ENCODE measurements at places on chromosomes 5 and 9.

DNA sequence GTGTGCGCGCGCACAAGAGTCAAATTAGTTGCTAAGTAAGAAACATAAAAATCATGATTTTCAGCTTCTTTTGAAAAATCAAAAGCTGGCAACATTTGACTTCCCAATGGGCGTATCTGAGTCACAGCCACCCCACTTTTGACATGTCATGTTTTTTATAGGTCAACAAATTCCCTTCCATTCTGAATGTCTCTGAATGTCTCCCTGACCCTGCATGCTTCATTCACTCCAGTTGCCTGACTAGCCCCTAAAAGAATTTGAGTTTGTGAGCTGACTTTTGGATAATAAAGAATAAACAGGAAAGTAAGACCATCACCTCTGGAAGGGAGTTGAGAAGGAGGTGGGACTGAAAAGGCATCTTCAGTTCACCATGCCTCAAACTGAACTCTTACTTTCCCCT, 20.2 kb upstream of the GLIS3 start:
- no peak for DNase-seq

GRCh38 chr9:30058463-30058862, 2326.0 kb upstream of the ACO1 start:
- DNase-seq, result no peak

GRCh38 chr5:5387777-5388176, 34.7 kb upstream of the ICE1 start:
- no peak for DNase-seq

GRCh38 chr5:94040591-94041148, 299.3 kb upstream of the POU5F2 start:
- DNase-seq, result no peak

DNA sequence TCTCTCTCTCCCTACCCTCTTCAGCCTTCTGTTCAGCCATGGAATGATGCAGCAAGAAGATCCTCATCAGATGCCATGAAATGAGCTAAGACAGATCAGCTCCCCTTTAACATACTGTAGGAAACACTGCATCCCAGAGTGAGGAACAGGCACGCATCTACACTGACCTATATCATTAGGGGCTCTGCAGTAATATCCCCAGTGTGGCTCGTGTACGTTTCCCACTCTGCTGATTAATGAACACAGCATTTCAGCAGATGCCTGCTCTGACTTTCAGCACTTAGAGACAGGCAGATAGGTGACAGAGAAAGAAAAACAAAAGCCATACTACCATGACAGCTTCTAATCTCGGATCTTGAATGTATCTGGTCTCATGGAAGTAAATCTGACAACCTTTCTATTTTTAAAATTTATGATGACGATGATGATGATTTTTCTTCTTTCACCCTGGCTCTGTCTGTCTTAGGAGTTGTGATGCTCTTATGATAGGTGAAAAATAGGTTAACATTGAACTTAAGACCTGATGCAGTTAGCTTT, 750.3 kb downstream of the CDH12 start:
- no peak for DNase-seq

DNA sequence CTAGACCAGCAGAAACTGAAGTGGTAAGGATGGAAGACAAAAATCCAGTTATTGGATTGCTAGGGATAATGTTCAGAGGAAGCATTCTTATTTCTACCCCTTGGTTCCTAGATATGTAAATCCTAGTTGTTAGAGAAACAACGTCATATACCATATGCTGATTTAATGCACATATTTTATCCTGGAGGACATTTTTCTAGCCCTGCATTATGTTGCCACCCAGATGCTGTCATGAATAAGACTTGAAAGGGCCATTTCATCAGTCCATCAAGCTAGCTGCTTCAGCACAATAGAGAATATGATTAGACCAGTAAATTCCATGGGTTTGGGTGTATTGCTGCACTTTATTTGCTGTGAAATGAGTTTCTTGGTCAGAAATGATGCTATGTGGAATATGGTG, 1736.4 kb downstream of the MAT2B start:
- no peak for DNase-seq

- no peak for DNase-seq
These were observed 226.7 kb downstream of the SYK start for GRCh38 chr9:91028166-91028827.

DNA sequence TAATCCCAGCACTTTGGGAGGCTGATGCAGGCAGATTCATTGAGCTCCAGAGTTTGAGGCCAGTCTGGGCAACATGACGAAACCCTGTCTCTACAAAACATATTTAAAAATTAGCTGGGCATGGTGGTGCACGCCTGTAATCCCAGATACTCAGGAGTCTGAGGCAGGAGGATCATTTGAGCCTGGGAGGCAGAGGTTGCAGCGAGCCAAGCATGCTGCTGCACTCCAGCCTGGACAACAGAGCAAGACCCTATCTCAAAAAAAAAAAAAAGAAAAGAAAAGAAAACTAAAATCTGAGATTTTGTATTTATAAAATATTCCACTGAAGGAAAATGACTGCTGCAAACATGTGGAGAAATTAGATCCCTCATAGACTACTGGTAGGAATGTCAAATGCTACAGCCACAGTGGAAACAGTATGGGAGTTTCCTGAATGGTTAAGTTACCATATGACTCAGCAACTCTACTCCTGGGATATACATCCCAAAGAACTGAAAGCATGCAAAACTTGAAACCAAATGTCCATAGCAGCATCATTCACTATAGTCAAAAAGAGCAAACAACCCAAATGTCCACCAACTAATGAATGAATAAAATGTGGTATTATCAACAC, 106.1 kb downstream of the UBAP2 start:
- DNase-seq, result no peak

- no peak for DNase-seq
These were observed 668.3 kb downstream of the DNAH5 start for GRCh38 chr5:13276156-13276555.

- no peak for DNase-seq
These were observed 140.6 kb upstream of the RAD23B start for GRCh38 chr9:107142430-107142829.

DNA sequence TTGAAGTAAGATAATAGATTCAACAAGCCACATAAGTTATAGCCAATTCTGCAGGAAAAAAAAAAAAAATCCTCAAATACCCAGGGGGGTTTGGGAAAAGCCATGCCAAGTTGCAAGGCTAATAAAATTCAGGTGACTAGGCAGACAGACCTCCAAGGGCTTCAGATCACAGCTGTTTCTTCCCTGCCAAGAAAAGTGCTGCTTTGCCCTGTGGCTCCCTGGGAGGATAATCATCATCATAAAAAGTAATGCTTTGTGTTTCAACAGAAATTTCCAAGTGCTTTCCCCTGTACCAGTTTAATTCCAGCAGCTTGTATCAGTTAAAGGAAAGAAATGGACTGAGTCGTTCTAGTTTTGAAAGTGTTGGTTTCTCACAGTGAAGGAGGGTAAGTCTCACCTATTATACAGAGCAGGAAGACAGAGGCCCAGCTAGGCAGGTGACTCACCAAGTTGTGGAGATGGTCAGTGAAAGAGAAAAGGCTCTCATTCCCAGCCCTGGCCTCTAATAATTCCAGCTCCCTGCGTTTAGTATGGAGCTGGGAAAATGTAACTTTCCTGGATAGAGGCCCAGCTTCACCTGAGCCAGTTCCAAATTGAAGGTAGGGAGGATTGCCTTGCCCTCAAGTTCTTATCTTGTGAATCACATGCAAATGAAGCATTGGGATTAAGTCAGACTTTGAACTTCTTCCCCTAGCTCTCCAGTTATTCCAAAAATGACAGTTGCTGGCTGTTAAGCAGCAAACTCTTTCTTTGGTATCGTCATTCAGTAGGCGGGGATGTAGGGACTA, 263.4 kb downstream of the GRIA1 start:
- no peak for DNase-seq

DNA sequence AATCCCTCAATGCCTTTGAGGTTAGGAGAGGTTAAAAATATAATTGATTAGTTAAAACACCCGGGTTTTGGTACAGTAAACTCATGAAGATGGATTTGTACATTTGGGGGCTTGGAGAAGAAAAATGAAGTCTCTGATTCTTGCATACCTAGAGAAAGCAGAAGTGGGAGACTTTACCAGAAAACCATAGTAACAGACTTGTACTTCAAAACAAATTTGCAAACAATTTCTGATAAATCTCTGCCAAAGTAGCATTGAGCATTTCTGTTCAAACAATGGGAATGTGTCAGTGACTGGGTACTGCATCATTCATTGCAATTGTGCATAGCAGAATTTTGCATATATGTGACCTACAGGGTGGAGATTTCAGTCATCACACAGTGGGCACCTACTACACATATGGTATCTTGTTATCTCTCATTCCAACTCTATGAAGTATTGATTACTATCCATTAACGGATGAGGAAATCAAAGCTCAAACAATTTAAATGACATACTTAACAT, 256.9 kb downstream of the PLK2 start:
- no peak for DNase-seq

DNA sequence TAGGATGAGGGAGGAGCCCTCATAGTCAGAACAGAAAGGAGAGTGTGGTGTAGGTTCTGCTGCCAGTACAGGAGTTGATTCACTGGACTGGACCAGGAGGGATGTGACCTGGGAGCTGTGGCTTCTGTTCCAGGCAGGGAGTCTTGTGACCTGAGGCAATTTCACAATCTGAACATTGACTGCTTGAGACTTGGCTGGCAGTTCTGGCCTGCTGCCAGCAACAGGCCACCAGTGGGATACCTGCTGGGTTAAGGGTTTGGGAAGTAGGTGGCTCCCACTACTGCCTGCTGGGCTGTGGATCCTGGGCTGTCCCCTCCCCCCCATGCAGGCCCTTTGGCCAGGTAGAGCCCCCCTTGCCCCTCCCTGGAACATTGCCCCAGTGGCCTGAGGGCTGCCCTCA, 268.6 kb upstream of the ARRDC3 start:
- no peak for DNase-seq

DNA sequence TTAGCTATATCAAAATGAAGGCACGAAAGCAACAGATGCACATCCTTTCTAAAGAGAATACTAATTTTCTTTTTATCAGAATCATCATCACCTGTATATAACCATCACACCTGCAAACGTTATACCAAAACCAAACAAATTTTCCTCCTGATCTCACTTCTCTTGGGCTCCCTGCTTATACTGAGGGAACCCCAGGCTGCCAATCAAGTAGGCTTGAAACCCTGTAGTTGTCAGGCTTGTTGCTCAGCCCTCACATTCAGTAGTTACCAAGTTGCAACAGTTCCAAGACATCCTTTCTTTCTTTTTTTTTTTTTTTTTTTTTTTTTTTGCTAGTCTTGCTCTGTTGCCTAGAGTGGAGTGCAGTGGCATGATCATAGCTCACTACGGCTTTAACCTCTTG, 12.7 kb downstream of the STRBP start:
- no peak for DNase-seq

DNA sequence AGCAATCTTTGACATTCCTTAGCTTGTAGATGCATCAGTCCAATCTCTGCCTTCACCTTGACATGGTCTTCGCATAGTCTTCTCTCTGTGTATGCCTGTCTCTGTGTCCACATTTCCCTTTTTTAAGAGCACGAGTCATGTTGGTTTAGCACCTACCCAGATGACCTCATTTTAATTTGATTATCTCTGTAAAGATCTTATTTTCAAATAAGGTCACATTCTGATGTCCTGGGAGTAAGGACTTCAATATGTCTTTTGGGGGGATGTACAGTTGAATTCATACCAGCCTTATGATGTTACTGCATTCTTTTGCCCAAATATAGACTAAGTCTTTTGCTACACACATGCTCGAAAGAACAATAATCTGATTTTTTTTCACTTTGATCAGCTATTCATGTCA, 6.9 kb downstream of the KCTD16 start:
- no peak for DNase-seq

GRCh38 chr5:168675883-168676408, 96.8 kb upstream of the PANK3 start:
- DNase-seq, result no peak

DNA sequence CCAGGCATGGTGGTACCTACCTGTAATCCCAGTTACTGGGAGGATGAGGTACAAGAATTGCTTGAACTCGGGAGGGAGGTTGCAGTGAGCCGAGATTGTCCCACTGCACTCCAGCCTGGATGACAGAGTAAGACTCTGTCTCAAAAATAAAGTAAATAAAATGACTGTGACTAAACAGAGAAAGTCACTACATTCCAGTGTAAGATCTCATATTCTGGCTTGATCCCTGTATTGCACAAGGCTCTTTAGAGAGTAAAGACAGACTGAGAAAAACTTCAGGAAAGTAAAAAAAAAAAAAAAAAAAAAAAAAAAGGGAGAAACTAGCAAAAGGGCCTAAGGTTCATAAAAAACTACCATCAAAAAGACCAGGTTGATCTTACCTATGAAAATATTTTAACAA, 106.6 kb upstream of the PJA2 start:
- no peak for DNase-seq

GRCh38 chr5:981456-981855, 27.1 kb upstream of the NKD2 start:
- DNase-seq, result no peak

- no peak for DNase-seq
These were observed 656.3 kb downstream of the ANXA1 start for GRCh38 chr9:73807952-73808351.

DNA sequence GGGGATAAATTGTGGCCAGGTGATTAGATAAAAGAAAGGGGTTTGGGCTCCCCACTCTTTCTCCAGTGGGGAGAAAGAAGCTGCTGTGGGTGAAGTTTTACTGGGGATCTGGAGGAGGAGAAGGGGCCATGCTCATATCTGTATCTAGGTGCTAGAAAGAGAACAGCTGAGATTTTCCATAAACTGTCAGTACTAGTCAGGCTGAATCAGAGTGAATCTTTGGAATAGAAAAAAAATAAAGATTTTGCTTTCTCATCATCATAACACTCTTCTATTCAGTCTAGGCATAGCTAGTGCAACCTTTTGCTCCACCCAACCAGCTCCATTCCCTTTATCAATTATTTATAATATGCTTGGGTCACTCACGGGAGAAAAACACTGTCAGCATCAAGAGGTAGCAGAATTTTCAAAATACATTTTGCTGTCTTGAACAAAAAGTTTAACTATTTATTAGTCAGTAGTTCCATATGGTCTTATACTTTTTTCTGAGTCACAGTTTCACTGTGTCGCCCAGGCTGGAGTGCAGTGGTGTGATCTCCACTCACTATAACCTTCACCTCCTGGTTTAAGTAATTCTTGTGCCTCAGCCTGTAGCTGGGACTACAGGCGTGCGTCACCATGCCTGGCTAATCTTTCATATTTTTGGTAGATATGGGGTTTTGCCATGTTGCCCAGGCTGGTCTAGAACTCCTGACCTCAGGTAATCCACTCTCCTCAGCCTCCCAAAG, 21.3 kb upstream of the ERMP1 start:
- DNase-seq, result no peak

DNA sequence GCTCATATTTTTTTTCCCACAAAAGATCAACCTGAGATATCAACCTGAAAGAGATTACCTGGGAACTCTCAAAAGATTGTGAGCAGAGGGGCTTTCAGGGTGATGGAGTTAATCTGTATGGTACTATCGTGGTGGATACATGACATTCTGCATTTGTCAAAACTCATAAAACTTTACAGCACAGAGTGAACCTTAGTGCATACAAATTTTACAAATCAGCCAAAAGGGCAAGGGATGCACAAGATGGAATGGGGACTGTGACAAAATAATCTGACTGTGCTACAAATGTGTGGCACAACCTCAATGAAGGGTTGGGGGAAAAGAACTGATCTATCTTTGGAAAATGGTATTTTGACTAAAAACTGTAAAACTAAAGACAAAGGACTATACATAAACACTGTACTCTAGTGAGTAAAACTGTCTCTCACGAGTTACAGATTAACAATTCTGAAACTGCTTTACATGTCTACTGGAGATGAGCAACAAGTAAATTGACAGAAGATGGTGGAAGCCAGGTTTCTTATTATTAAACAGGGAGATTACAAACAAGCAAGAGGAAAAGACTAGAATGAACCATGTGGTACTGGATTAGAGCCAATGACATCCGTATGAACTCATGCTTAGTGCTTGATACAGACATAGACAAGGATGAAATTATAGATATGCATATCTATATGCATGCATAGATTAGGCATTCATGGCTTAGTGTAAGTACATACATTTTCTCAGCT, 24.8 kb upstream of the RLN1 start:
- no peak for DNase-seq

Data from activated T-helper 1 cell treated with anti-CD3 and anti-CD28 coated beads, Interleukin-2, amount 50 U/mL, for 16 hours (primary cell).